A549 treated with Mapracorat at 1 μM for 4 hours (cell line): ENCODE measurements at places on chromosomes 5 and 9. TPM values are rescaled to one million over a fixed set of nuclear protein-coding genes. Genes with fewer than 3 reads are reported as not detected.

The C9orf153 gene
- 0.08 to 0.50 TPM (median 0.15 TPM) in 3 of 5 replicates, not detected in the others for total RNA-seq

The WDR38 gene
- 0.11 to 0.15 TPM (median 0.13 TPM) in 4 of 5 replicates, not detected in the other for total RNA-seq

The PTGER4 gene
- 3.6 to 5.1 TPM (median 4.5 TPM) in 5 replicates for total RNA-seq

The HAND1 gene
- total RNA-seq = 0.14 to 0.43 TPM (median 0.37 TPM) in 5 replicates

The TAF11L12 gene
- total RNA-seq = not detected in 5 replicates
